H9 (cell line): ENCODE measurements at places on chromosomes 2 and 18. TPM values are rescaled to one million over a fixed set of nuclear protein-coding genes. Genes with fewer than 3 reads are reported as not detected.

RND3 gene
- total RNA-seq, result 62.6 and 68.3 TPM in 2 replicates

DNA sequence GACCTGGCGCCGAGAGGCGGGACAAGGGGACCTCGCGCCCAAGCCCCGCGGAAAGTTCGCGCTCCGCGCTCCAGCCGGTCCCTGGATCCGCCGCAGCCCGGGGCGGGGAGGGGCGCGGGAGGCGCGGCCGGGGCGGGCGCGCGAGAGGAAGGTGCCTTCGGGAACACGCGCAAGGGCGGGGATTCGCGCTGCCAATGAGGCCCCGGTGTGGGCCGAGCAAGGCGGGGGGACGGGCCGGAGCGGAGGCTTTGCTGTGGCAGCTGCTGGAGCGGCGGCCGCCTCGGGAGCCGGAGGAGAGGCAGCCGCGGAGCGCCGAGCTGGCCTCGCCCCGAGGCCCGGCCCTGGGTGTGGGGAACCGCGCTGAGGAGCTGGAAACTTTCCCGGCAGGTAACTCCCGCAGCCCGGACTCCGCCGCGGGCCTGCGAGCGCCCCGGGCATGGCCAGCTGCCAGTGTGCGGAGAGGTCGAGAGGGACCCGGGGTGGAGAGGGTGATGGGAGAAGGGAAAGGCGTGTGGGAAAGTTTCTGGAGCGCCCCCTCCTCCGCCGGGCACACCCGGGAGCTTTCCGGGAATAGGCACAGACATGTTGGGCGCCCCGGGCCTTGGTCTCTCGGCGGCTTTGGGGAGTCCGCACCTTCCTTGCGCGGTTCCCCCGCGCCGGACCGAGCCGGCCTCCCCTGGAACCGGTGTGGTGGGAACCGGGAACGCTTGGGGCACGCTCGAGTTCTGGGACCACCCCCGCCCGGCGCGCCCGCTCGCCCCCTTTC lies at the start of gene TANC1:
TSS of gene TANC1 (plus strand) at position 245 of the 766 bp plus-strand sequence. CDS start 97,271 bp downstream, outside the sequence.
- H3K4me3 ChIP-seq, result peak within 1 kb of the TSS; percentile 93
- H3K27me3 ChIP-seq, result peaks cover 17% of the 10 kb centered on the region; the same call in 1 of the 2 replicates
- H3K27ac ChIP-seq, result no peak within 1 kb of the TSS
- peak; percentile 91 for DNase-seq
- H3K4me1 ChIP-seq, result no peaks in the 10 kb centered on the region

MERTK gene
- total RNA-seq, result 4.2 and 4.8 TPM in 2 replicates

DNA sequence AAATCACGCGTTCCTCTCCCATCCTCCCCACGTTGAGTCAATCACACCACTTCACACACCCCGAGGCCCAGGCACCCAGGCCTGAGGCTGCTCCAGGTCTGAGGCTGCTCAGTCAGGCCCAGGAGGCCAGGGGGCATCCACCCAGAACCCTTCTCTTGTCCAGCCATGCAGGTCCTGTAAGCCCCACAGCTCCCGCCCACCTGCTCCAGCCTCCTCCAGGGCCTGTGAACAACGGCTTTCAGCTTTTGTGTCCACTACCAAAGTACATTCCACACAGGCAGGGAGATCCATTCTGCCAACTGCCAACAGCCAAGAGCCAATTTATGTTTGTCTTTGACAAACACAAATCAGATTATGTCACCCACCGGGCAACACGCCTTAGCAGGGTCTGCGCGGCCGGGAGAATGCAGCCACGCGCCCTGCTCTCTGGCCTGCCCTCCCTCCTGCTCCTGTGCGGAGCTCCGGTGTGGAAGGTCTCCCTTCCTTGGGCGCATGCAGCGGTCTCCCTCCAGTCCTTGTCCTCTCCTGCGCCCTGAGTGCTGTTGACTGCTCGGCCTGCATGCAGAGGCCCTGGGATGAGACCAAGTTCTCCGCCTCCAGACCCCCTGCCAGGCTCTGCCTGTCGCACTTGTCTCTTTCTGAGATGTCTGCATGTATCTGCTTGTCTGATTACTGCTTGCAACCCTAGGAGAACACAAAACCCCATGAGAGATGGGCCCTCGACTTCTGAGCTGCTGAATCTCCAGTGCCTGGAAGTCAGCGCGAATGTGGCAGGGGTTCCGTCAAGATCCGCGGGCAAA lies 146.6 kb downstream of the ZNF516 start:
- peaks cover under 1% of the 10 kb centered on the region for H3K36me3 ChIP-seq
- peak; percentile 47 for DNase-seq
- H3K4me1 ChIP-seq, result no peaks in the 10 kb centered on the region; the same call in 1 of the 2 replicates
- no peak overlapping the region for H3K27ac ChIP-seq

- H3K27me3 ChIP-seq, result no peaks in the 10 kb centered on the region
- no peak overlapping the region for H3K27ac ChIP-seq
- H3K4me1 ChIP-seq, result no peaks in the 10 kb centered on the region
- peaks cover 2% of the 10 kb centered on the region; the same call in 2 of the 3 replicates for H3K36me3 ChIP-seq
- DNase-seq, result no peak
Observed at GRCh38 chr18:8499810-8500675, 109.2 kb upstream of the RAB12 start.

TRIP12 gene
- 166 and 172 TPM in 2 replicates for total RNA-seq

DNA sequence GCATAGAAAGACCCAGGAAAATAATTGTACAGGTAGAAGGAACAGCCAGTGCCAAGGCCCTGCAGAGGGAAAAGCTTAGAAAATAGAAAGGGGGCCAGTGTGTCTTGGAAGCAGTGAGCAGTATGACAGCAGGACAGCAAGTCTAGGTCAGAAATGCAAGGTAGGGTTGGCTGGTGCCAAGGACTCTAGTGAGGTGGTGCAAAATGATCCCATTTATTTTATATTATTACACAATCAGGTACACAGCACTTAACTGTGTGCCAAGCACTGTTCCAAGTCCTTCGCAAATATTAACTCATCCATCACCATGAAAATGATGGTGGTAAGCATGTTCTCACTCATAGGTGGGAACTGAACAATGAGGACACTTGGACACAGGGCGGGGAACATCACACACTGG lies 100.0 kb downstream of the AQP4 start:
- no peak overlapping the region for H3K4me3 ChIP-seq
- H3K27ac ChIP-seq, result no peak overlapping the region
- no peaks in the 10 kb centered on the region for H3K4me1 ChIP-seq
- H3K36me3 ChIP-seq, result no peaks in the 10 kb centered on the region; the same call in 2 of the 3 replicates

METTL4 gene
- 12.4 and 14.2 TPM in 2 replicates for total RNA-seq

DNA sequence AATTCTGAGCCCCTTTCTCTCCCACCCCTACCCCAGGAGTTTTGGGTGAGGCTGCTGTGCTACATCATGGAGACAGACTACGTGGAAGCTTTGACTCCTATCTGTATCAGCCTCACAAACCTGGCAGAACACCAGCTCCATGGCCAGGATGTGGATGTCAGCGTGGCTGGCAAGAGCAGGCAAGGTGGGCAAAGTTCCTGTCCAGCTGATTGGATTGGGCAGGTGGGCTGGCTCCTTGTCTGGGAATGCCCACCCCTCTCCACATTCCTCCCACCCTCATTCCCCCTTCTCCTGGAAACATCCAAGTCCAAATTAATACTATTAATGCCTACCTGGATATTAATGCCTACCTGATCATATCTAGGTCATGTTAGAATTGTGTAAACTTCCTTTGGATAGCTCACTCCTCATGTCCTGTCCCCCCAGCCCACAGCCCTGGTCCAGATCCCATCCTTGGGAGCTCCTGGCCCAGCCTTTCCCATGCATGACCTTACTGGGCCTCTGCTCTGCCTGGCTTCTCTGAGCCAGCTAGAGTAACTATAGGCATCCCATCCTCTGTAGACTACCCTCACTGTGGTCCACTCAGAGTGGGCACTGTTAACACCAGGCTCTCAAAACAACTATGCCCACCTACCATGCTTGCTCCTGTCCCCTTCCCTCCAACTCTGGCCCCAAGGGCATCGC lies 24.1 kb downstream of the MROH2A start:
- H3K4me3 ChIP-seq, result no peak overlapping the region
- H3K27me3 ChIP-seq, result no peaks in the 10 kb centered on the region
- H3K4me1 ChIP-seq, result no peaks in the 10 kb centered on the region
- DNase-seq, result no peak
- H3K27ac ChIP-seq, result no peak overlapping the region
- H3K36me3 ChIP-seq, result no peaks in the 10 kb centered on the region

- no peak overlapping the region for H3K27ac ChIP-seq
- no peaks in the 10 kb centered on the region for H3K27me3 ChIP-seq
- no peak for DNase-seq
Observed at GRCh38 chr2:118374974-118375755, 286.9 kb downstream of the INSIG2 start.
